ENCODE measurements at places on chromosomes 3 and 15. TPM values are rescaled to one million over a fixed set of nuclear protein-coding genes. Genes with fewer than 3 reads are reported as not detected.

GRCh38 chr15:95626501-95627361 is 703.8 kb upstream of the NR2F2 start:
- no peak for DNase-seq

DNA sequence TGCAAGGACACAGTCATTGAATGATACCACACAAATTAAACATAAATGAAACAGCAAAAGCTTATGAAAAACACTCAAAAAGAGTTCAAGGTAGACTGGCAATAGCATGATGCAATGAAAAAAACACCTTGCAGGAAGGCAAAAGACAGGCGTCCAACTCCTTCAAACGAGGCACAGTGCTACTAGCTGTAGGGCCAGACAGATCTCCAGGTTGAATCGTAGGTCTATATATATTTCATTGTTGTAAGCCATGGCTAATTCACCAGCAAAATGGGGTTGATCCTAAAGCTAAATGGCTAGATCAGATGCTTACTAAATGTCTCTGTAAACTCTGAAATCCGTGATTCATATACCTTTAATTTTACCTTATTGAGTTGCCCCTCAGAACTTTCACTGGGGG is 94.2 kb downstream of the THRB start:
- DNase-seq, result no peak

Gene EXD1
- total RNA-seq, result not detected

- no peak for DNase-seq
Observed at GRCh38 chr3:196533260-196533681, 18.1 kb upstream of the SMCO1 start.

Gene FBXO40
- total RNA-seq, result not detected

Gene COL8A1
- total RNA-seq, result 253 TPM

Gene GNB4
- total RNA-seq, result 66.7 TPM

DNA sequence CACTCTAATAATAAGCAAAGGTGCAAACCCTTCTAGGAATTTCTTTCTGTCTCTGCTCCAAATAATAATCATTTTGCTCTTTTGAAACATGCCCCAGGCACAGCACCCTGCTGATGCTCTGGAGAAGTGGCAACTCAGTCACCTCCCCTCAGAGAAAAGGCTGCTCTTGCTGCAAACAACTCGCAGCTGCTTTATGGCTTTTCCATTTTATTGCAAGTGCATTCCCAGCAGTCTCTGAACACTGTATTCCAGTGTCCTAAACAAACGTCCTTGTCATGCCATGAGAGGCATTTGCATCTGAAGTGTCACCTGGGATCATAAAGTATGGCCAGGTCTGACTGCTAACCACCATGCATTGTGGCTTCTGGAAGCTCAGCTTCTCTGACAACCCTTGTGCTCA is 358.1 kb upstream of the TRIM42 start:
- no peak for DNase-seq

GRCh38 chr15:66876731-66877476 is 174.9 kb downstream of the SMAD6 start:
- DNase-seq, result no peak

DNA sequence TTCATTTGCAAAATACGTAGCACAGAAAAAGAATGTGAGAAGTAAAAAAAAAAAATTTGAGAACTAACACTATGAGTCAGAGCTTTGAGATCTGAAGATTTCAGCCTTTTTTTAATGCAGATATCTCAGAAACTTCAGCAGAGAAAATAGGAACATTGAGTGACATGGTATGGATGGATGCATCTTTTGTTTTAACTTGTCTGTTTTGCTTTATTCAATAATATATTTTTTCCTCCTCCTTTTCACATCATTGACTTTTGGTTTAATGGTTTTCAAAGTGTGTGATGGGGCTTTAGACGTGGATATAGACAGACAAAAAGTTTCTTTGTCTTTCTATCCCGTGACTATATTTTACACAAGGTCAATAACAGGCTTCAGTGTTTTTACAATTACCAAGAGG is 426.7 kb upstream of the FRG2C start:
- DNase-seq, result no peak

DNA sequence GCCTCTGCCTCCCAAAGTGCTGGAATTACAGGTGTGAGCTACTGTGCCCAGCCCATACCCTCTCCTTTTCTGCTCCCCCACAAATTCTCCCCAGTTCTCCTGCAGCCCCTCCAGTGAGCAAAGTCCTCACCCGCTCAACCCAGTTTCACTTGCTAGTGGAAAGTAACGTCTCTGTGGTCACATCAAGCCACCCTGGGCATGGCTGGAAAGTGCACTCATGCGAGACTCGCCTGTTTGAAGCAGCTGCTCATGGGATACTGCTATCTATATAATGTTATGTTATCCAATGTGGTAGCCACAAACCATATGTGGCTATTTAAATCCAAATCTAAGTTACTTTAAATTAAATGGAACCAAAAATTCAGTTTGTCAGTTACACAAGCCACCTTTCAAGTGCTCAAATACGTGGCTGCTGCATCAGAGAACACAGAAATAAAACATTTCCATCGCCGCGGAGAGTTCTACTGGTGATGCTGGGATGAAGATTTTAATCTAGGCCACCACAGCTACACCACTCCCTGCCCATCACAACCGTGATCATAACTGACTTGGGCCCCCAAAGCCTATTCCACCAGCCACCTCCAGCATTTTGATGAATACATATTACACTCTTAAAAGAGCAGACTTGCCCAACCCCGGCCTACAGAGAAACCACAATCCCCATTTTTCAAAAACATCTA is 119.4 kb downstream of the LIPC start:
- no peak for DNase-seq

DNA sequence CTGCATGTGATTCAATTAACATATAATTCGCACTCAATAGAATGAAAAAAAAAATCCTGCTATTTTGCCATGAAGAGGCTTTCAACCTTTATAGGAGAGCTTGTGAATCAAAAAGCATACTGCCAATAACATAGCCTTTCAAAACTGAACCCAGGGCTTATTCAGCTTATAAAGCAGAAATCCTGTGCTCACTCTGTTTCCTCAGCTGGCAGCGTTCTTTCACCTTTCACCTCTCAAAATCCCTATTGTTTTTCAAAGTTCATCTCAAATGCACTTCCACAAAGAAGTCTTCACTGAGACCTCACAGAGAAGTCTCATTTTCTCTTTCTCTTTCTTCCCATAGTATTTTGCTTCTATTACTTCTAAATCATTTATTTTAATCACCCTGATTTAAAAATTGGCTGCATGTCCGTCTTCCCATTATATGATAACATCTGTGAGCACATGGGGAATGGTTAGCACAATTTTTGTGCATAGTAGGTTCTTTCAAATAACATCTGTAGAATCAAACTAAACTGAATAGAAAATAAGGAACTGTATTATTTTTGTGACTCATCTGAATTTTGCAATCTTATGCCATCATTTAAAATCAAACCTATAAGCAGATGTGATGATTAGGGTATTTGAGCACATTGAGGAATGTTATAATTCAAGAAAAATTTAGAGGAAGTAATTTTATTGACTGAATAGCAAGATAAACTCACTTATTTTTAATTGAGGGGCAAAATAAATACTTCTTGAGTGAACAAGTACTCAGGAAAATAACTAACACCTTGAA is 373.4 kb downstream of the NLGN1 start:
- no peak for DNase-seq

Gene GOLGA6B
- total RNA-seq, result not detected

DNA sequence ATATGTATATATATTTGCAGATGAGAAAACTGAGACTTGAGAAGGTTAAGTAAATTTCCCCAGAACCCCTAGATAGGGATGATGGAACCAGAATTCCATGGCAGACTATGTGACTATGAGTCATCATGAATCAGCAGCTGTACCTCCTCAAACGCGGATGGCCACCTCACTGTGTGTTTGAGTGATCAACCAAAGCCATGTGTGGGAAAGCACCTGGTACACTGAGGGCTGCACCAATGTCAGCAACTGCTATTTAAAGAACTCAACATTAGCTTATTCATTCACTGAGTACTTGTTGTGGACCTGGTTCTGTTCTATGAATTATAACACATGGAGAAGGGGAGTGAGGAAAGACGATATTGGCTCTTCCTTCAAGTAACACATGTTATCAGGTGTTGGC is 377.0 kb downstream of the GAP43 start:
- DNase-seq, result no peak

Gene WDR82
- total RNA-seq, result 44.5 TPM
